IgD-negative memory B cell (primary cell): ENCODE measurements at places on chromosomes 16 and 17. TPM values are rescaled to one million over a fixed set of nuclear protein-coding genes. Genes with fewer than 3 reads are reported as not detected.

The RPGRIP1L gene
- 3.5 TPM for polyA plus RNA-seq

The CLDN9 gene
- not detected for polyA plus RNA-seq

The HERPUD1 gene
- polyA plus RNA-seq: 298 TPM

The MT1M gene
- not detected for polyA plus RNA-seq

The CALB2 gene
- polyA plus RNA-seq: not detected

The ASGR1 gene
- polyA plus RNA-seq: 0.50 TPM

The C1QTNF8 gene
- polyA plus RNA-seq: not detected

The CREBBP gene
- polyA plus RNA-seq: 18.5 TPM

The NATD1 gene
- polyA plus RNA-seq: 0.45 TPM

The ABI3 gene
- 34.2 TPM for polyA plus RNA-seq

The LLGL1 gene
- polyA plus RNA-seq: 0.40 TPM

The CLEC18A gene
- polyA plus RNA-seq: not detected

The TEKT1 gene
- not detected for polyA plus RNA-seq

The PHAF1 gene
- 14.5 TPM for polyA plus RNA-seq

The TBC1D3C gene
- polyA plus RNA-seq: not detected

The TMEM220 gene
- polyA plus RNA-seq: 3.6 TPM

The ENPP7 gene
- polyA plus RNA-seq: 0.89 TPM

The LLGL2 gene
- 21.8 TPM for polyA plus RNA-seq

The KRT36 gene
- not detected for polyA plus RNA-seq

The ZP2 gene
- not detected for polyA plus RNA-seq

The GCGR gene
- not detected for polyA plus RNA-seq

The PYY gene
- polyA plus RNA-seq: not detected

The ALOXE3 gene
- polyA plus RNA-seq: not detected

The C16orf46 gene
- polyA plus RNA-seq: not detected

The NOB1 gene
- polyA plus RNA-seq: 59.2 TPM

The SRRM2 gene
- polyA plus RNA-seq: 159 TPM

The PRSS33 gene
- not detected for polyA plus RNA-seq

The TBC1D26 gene
- polyA plus RNA-seq: not detected

The PAQR4 gene
- polyA plus RNA-seq: 1.9 TPM

The VAT1L gene
- not detected for polyA plus RNA-seq

The SLFN11 gene
- 11.2 TPM for polyA plus RNA-seq

The KCNJ12 gene
- polyA plus RNA-seq: not detected

The KRTAP17-1 gene
- polyA plus RNA-seq: not detected

The PPM1E gene
- not detected for polyA plus RNA-seq

The HOXB7 gene
- polyA plus RNA-seq: not detected

The ZSCAN10 gene
- not detected for polyA plus RNA-seq

The KRTAP1-5 gene
- polyA plus RNA-seq: not detected

The NKD1 gene
- polyA plus RNA-seq: not detected

The CHST5 gene
- polyA plus RNA-seq: not detected

The KRT28 gene
- polyA plus RNA-seq: not detected

The KRTAP3-1 gene
- polyA plus RNA-seq: not detected

The HOXB6 gene
- polyA plus RNA-seq: not detected

The CPSF4L gene
- not detected for polyA plus RNA-seq

The TGFB1I1 gene
- polyA plus RNA-seq: 0.59 TPM

The KRTAP4-6 gene
- not detected for polyA plus RNA-seq

The NPW gene
- polyA plus RNA-seq: not detected
